ENCODE measurements at places on chromosomes 13 and 19. TPM values are rescaled to one million over a fixed set of nuclear protein-coding genes. Genes with fewer than 3 reads are reported as not detected.

GRCh38 chr13:84032116-84032515 is 149.8 kb upstream of the SLITRK1 start:
- no peak for DNase-seq

DNA sequence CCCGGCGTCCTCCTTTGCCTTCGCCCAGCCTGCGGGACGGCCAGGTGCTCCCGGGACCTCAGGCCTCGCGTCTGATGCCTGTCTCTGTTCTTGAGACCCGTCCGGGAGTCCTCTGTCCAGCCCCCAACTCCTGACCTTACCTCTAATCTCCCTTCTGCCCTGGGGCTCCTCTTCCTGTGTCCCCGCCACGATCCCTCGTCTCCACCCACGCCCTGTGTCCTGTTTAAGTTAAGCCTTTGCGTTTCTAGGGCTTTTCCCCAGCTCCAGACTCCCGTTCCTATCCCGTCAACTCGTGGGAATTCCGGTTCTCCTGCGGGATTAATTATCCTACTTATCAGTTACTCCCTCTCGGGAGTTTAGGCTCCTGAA is 686 bp downstream of the LENG8 start:
- no peak for DNase-seq

- DNase-seq, result no peak
Measured at GRCh38 chr19:56508290-56508778, 679 bp downstream of the ZNF471 start.

DNA sequence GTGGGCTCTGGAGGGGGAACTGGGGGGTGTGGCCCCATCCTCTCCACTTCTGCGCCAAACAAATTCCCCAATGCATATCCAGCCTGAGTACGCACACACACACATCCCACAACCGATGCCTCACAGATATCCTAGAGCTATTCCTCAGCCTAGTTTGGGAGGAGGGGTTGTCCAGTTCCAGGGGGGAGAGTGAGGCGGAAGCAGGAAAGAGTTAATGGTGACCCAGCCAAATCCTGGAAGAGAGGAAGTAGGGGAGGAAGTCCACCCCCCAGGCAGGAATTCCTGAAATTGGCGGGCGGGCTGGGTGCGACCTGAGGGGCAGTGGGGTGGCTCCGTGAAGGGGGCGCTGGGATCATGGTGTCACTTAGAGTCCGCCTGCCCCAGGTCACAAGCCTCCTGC is 897 bp downstream of the GPR4 start:
- no peak for DNase-seq

GRCh38 chr19:40217027-40217810 is 965 bp downstream of the TTC9B start:
- no peak for DNase-seq

DNA sequence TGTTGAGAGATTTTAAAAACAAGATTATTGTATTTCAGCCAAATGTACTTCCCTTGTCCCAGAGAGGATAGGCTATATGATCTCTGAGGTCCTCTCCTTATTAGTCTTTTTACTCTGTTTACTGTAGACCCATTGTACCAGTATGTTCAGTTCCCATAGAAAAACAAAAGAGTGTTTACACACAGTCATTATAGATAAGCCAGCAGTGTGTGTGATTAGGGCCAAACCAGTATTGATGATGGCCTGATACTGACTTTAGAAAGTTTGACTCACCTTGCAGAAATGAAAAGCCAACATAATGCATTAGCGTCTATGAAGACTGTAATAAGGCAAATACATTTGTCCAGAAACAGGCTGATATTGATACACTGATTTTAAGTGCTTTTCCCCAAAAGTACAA is 6.2 kb downstream of the MTUS2 start:
- DNase-seq, result no peak

GRCh38 chr13:47794963-47795362 is 206.1 kb downstream of the SUCLA2 start:
- DNase-seq, result no peak

- DNase-seq, result no peak
Measured at GRCh38 chr13:66560189-66560588, 669.9 kb downstream of the PCDH9 start.

DNA sequence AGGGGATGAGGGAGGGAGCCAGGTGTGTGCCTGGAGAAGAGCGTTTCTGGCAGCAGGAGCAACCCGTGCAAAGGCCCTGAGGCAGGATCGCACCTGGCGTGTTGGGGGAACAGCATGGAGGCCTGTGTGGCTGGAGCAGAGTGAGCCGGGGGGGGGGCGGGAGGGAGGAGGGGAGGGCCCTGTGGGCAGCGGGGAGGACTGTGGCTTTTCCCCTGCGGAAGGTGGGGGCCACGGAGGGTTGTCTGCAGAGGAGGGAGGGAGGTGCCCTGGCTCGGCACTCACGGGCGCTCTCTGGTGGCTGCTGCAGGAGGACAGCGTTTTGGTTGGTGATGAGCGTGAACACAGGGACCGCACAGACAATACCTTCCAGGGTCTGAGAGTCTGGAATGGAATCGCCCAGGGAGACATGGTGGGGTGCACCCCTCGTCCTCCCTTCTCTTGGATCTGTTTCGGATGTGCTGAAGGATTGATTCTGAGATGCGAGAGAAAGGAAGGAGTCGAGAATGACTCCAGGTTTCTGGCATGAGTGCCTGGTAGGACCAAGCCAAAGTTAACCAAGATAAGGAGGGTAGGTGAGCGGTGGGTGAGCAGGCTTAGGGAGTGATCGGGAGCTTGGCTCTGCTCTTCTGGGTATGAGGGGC is 6.5 kb downstream of the RAB11B start:
- DNase-seq, result peak; percentile 57

DNA sequence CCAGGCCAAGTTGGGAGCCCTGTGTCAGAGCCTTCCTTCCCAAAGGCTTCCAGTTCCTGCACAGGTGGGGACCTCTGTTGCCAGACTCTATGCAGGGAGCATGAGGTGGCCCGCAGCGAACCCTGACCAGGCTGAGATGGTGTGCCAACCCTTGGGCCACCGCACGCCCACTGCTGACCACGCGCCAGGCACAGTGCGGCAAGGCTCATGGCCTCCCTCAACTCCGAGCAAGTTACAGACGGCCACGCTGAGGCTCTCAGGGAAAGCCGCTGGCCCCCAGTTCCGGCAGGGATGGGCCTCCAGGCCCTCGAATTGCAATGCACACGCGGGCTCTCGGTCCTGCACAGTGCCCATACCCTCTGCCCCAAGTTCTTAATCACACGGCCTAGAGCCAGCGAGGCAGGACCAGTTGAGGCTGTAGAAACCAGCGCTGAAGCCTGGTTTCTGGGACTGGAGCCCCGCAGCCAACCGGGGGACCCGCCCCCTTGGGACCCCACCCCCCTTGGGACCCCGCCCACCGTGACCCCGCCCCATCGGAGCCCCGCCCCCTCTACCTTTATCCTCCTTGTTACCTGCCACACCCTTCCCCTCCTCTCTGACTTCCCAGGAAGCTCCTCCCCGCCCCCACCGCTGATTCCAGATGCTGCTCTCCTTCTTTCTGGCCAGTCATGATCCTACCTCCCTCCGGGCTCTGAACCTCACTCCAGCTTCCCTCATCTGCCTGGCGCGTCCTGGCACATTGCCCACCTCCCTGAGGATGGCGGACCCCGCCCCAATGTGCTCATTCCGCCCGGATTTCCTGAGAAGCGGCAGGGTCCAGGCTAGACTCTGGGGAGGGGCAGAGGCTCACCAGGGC is 6.0 kb downstream of the PEX11G start:
- DNase-seq, result no peak

GRCh38 chr19:2352121-2352520 is 7.9 kb upstream of the TMPRSS9 start:
- no peak for DNase-seq

DNA sequence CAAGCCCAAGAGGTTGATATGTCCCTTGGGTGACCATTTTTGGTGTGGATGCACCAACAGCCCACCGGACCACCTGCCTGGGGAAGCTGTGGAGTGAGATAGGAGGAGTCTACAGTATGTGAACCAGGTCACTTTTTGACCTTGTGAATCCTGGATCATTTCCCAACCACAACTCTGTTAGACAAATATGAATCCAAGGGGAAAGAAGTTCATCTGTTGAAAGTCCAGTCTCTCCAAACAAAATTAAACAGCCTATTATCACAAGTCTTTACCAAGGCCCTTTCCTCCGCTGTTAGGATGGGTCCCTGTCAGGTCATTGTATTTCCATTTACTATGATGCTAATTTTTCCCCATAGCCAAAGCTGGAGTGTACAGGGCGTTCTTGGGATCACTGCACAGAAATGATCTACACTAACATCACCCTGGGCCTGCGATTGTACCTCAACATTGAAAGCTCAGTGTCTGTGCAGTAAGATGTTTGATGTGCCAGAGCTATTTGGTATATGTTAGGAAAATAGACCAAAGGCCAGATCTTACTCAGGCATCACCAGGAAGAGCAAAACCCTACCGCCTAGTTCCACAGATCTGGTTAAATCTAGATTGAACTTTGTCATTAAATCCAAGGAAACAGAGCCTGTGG is 117.1 kb downstream of the STARD13 start:
- DNase-seq, result no peak

- no peak for DNase-seq
Measured at GRCh38 chr13:46348961-46349360, 38.1 kb downstream of the RUBCNL start.

DNA sequence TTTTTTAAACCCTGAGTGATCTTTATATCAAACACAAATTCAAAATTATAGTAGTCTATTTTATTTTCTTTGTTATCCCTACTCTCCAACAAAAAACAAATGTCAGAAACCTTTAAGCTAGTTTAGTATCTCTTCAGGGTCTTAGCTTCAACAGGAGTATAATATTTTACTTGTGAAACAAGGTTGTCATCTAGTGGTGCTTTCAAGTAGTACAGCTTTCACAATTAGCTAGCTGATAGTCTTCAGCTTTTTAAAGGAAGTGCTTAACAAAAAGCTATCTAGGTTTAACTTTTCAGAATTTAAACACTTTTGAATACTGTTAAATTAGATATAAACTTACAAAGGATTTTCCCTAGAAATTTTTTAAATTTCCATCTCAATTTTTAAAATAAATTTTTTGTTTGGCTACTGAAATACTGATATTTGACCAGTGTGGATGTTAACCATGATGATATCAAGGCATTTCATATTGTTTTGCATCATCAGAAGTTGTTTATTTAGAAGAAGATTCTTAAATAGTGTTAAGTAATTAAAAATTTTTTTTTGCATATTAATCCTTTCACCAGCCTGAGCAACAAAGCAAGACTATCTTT is 34.2 kb downstream of the TDRD3 start:
- DNase-seq, result peak; percentile 58

- no peak for DNase-seq
Measured at GRCh38 chr19:10508707-10509106, 5.6 kb upstream of the KEAP1 start.

- DNase-seq, result peak; percentile 92
Measured at GRCh38 chr13:97141564-97142005, 80.5 kb upstream of the MBNL2 start.

- peak; percentile 8 for DNase-seq
Measured at GRCh38 chr13:25215253-25215575, 43.1 kb upstream of the AMER2 start.

DNA sequence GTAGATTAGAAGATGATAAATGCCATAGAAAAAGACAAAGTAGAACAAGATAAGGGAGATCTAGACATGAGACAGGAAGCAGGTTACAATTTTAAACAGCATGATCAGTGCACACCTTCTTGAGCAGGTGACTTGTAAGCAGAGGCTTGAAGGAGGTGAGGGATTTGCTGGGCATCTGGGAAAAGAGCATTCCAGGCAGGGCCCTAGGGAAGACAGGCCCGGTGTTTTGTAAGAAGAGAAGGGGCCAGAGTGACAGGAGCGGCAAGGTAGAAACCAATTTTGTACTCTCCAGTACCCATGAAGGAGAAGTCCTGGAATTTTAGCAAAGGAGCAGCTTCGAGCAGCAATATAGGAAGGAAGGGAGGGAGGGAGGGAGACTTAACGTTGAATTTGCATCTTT is 296.5 kb downstream of the MZT1 start:
- DNase-seq, result no peak

DNA sequence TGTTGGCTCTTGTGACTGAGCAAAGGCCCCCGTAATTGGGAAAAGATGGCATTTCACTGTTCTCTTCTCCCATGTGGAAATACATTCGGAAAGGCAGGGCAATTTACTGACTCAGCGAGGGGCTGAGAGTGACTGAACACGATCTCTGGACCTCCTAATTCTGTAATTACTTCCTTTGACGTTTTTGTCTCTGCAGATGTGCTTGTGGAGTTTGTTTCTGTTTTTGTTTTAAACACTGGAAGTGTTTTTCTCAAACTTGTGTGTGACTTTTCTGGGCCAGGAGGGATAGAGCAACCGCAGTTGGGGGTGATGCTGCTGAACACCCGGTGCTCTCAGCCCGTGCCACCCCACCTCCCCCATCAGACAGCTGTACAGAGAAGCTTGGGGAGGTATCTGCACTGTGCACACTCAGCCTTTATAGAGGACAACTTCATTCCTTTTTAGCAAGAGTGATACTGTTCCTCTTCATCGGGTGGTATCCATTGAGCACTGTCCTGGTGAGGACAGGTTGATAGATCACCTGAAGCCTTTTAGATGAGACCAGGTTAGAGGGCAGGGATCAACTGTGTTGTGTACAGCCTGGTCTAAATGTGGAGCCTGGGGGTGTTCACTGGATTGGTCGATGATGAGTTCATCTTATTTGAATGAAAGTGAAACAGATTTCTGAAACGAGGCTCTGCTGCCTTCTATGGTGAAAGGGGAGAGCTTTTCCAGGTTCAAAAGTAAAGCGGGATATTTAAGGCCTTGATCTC is 117.4 kb downstream of the ESD start:
- peak; percentile 29 for DNase-seq

- peak; percentile 31 for DNase-seq
Measured at GRCh38 chr13:111280681-111281585, 39.5 kb upstream of the TEX29 start.

GRCh38 chr13:112248406-112248760 is 127.8 kb upstream of the SPACA7 start:
- no peak for DNase-seq

DNA sequence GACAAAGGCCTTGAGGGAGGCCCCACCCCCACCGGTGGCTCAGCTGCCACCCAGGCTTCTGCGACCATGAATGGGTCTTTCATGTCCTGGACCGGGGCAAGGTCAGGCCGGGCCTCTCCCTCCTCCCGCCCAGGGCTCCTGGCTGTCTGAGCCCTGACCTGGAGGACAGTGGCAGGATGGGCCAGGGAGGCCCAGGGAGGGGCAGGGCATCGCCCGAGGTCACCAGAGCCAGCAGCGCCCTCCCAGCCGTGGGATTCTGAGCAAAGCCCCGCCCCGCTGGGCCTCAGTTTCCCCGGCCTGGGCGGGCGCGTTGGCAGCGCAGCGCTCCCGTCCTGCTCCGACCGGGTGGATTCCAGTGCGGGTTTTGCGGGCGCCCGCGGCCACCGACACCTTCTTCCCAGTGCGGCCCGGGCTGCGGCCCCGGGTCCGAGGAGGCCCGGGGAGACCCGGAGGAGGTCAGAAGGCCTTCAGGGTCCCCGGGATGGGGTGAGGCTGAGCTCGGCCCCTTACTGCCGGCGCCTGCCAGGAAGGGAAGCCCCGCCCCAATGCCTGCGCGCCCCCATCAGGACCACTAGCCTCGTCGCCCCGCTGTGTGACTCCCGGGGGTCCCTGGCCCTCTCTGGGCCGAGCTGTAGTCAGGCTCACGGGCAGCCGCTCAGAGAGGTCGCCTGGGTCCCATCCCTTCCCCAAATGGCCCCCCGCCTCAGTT is 24.6 kb upstream of the SEMA6B start:
- no peak for DNase-seq

ZNF28 gene
- total RNA-seq, result 12.0 TPM

ZNF547 gene
- total RNA-seq, result 4.7 TPM

TMEM86B gene
- total RNA-seq, result 1.6 TPM

GIPC3 gene
- total RNA-seq, result 0.07 TPM

LILRB4 gene
- not detected for total RNA-seq

NRTN gene
- total RNA-seq, result not detected

SIAH3 gene
- not detected for total RNA-seq

SIGLEC8 gene
- total RNA-seq, result not detected

GTF3A gene
- 150 TPM for total RNA-seq

POSTN gene
- total RNA-seq, result 3.0 TPM

MAST3 gene
- 2.7 TPM for total RNA-seq

SIN3B gene
- total RNA-seq, result 24.7 TPM
